ENCODE measurements at places on chromosomes 5 and 9.

DNA sequence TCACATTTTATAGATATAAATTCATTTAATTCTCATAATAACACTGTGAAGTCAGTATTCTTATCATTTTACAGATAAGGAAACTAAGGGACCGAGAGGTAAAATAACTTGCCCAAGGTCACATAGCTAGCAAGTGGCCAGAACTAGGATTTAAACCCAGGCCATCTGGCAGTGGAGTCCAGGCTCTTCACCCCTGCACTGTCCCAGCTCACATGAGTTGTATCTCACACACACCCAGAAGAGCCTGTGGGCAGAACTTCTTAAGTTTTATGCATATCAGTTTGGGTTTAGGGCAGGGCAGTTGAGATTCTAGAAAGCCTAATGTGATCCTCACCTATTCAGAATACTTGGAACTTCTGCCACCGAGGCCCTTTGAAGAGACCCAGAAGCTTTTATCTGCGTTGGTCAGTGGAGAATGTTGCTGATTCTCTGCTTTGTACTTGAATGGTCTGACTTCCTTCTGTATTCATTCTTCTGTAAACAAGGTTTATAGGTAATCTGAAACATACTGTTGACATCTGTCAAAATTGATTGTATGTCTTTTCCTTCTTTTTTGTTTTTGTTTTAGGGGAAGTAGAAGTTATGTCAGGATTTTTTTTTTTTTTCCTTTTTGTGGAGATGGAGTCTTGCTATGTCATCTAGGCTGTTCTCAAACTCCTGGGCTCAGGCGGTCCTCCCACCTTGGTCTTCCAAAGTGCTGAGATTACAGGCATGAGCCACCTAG lies 75.8 kb downstream of the KIAA1958 start:
- DNase-seq: no peak

DNA sequence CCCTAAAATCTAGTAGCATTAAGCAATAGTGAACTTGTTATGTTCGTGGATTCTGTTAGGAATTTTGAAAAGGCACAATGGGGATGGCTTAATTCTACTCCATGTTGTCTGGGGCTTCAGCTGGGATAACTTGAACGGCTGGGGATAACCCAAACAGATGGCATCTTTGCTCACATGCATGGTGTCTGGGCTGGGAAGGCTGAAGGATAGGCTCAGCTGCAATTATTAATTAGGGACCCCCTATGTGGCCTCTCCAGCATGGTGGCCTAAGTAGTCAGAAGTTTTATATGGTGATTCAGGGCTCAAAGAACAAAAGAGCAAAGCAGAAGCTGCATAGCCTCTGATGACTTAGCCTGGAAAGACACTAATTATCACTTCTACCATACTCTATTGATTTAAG lies 551.1 kb downstream of the PSAT1 start:
- DNase-seq: no peak

GRCh38 chr5:168808051-168808616 lies 229.0 kb upstream of the PANK3 start:
- no peak for DNase-seq

GRCh38 chr5:75992753-75993152 lies 90.4 kb upstream of the SV2C start:
- no peak for DNase-seq

DNA sequence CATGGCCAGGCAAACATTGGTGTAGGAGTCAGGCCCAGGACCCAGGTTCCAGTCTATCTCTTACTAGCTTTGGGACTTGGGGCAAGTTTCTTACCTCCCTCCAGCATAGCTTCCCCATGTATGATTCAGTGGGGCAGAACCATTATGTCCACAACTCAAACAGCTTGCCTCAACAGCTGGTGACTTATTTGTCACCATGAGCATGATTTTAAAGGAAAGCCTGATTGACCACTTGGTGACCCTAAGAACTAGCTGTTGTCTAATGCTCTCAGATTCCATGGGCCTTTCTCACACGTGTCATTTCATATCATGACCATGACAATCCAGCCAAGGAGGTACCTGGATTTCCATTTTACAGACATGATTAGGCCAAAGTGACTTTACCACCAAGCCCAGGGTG lies 126.4 kb downstream of the TTLL11 start:
- DNase-seq: no peak

- DNase-seq: no peak
Observed at GRCh38 chr9:115930472-115930871, 223.1 kb upstream of the PAPPA start.

DNA sequence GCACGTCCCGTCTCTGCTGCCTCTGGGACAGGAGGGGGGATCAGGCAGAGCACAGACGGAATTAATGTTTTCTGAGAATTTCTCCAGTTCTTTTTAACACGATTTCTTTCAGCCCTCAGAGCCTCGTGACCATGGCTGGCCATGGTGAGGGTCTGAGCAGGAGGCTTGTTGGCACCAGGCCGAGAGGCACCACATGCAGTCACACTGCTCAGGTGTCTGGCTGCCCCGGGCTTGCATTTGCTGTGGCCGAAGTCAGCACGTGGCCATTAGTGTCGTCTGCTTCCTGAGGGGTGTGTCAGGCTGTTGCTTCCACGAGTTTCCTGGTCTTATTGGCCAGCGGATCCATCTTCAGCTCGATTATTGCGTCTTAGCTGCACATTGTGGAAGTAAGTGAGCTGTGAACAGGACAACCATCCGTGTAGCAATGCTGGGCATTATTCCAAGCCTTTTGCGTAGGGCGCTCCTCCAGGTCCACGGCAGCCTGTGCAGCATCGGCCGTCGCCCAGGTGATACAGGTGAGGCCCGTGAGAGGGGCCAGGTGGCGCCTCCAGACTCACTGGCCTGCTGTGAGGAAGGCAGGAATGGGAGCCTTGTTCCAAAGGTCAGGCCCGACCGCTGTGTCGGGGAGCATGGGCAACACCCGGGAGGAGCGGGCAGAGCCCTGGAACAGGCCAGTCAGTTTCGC lies 114.2 kb upstream of the CACNA1B start:
- no peak for DNase-seq
